GM12891 (cell line): ENCODE measurements at places on chromosomes 3 and 15.

DNA sequence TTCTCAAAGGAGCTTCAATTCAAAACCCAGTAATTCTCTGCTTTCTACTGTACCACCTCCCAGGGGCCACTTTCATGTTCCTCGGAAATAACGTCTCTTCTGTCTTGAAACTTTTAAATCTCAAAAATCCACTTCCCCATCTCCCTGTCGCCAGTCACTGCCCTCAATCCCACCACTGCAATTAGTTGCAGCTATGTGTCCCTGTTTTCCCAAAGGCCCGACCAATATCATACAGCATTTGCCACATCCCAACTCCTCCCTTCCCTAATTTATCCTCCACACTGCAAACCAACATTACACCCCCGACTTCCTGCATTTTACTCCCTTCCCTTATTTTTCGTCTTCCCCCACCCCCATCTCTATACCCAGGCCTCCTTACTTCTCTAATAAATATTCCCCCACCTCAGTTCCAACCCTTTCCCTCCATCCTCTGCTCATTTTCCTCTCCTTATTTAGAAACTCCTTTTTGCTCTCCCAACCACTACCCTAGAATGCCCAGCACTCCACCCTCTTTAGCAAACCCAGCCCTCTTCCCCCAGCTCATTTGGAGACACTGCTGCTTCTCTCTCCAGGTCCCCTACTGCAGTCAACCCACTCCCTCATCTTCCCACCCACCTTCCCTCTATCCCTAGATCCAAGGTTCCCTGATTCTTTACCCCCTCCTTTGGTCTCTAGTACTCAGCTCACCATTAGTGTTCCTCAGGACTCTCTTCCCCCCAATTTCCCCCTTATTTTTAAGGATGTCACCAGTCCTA lies 1.1 kb downstream of the NPTN start:
- no peak for DNase-seq

DNA sequence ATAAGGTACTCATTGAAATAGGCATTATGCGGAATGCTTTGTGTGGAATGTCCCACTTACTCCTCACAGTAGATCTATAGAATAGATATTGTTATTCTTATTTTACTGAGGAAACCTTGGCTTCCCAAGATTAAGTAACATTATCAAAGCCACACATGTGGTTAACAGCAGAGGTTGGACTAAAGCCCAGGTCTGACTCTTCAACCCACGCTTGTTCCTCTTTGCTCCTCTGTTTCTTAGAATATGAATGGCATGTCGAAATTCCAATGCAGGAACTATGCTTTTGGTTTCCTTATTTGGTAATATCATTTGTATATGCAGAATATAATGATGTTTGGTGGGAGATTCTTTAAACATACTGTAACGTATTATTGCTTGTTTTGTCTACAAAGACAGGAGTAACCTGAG lies 818.8 kb upstream of the LMCD1 start:
- DNase-seq = no peak

GRCh38 chr3:14847613-14848541 lies 29.1 kb downstream of the FGD5 start:
- no peak for DNase-seq

GRCh38 chr3:63032881-63033280 lies 157.7 kb upstream of the CADPS start:
- DNase-seq = no peak

DNA sequence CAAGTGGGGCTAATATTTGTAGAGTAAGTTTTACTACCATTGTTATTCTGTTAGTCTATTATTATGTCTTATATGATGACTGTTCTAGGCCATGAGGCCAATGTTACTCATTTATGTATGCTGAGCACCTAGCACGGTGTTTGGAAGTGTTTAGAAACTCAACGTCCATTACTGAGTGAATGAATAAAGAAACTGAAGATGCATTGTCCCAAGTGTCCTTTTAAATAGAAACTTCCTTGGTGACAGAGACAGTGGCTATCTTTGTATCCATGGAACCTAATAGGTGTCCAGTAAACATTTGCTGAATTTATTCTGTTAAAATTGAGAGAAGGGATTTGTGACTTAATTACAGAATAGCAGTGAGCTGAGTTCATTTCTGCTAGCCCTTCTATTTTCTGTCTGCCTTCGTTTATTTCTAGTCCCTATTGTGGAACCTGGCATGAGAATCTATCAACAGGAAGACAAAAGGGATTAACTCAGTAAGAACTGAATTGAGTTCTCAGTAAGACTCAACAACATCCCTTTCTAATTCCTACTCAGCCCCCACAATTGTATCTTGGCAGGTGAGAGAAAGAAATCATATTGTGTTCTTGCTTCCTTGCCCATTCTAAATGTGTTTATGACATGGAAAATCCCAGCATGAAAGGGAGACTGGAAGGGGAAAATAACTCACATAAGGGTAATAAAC lies 246.6 kb upstream of the LRRC3B start:
- no peak for DNase-seq

DNA sequence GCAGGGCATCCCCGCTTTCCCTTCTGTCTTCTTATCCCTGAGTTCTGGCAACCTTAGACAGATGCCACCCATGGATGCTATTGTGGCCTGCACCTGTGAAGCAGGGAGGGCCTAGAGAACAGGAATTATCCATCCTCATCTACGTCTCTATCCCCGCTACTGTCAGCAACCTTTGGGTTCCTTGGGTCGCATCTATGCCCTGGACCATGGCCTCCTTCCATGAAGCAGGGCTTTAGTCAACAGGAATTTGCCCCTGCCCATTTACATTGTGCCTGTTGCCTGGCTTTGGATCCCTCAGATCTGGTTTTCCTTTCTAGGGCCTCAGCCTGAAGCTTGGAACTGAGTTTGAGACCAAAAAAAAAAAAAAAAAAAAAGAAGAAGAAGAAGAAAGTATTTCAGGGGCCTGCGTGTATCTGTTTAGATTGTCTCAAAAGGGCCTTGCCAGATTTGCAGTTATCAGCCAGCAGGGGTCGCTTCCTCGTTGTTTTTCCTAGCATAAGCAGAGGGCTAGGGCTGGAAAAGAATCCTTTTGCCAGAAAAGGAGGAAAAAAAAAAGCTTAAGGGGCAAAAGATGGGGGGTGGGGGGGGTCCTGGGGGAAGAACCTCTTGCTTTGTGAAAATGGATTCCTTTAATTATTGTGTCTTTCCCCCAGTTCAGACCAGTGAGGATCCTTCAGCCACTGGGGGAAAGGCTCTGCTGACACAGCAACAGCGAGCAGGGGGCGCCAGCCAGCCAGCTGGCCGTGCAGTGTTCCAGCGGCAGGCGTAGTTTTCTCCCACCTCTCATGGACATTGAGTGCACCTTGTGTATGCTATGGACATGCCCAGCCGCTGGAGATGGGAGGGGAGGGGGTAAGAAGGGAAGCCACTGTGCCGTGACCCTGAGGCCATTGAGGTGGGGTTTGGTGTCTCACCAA lies 65.7 kb upstream of the ALDH1L1 start:
- no peak for DNase-seq

- DNase-seq = no peak
Measured at GRCh38 chr3:104933972-104934371, 432.7 kb upstream of the ALCAM start.

GRCh38 chr3:463252-464192 lies 267.0 kb downstream of the CHL1 start:
- DNase-seq = peak; percentile 24

DNA sequence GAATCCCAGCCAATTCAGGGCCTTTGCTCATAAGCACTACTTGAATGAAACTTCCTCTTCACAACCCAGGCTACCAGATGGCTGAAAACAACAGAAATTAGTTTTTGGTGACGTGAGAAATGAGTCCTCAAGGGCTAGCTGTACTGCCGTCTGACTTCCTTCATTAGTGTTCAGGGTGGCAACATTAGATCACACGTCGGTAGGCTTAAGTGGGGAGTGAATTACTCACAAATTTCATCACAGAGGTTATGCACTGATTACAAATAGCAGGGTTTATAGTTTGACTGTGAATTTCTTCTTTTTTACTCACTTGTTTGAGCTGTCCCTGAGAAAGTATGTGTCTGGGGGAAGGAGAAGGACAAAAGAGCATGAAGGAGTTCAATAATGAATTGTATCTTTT lies 397.2 kb downstream of the GAP43 start:
- no peak for DNase-seq

GRCh38 chr3:172244011-172244410 lies 204.2 kb downstream of the GHSR start:
- DNase-seq = no peak

- no peak for DNase-seq
Measured at GRCh38 chr15:67178569-67179210, 75.8 kb downstream of the AAGAB start.

DNA sequence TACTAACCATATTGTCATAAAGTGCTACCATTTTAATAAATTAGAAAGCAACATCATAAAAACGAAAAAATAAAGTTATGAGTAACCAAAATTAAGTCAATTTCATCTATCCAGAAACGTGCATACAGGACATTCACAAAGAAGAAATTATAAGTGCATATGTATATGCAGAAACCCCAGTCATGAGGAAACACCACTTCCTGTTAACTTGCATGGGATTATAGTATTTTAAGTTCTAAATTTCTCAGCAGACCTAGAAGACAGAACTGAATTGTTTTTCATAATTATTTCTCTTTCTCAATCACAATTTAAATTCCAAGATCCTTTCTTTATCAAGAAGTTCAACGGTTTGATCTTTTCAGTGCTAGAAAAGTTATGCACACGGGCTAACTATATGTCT lies 1.4 kb upstream of the KBTBD8 start:
- DNase-seq = no peak

- no peak for DNase-seq
Measured at GRCh38 chr15:96766366-96766765, 435.9 kb downstream of the NR2F2 start.

- no peak for DNase-seq
Measured at GRCh38 chr3:17605032-17605431, 137.4 kb downstream of the TBC1D5 start.

DNA sequence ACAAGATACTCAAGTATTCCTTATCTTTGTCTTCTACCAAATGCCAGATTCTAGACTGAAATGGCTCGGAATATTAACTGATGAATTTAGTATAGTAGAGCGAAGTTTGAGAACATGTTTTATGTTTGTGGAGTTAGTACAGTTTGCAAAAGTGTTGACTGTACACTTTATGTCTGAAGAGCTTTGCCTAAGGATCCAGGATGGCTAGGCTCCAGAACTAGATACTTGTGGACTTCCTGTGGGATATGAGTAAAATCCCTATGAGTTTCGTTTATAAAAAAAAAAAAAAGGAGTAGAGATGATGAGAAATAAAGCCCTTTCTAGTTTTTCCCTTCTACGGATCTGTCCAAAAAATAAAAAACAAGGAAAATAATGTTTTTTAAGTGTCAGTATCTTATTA lies 96.7 kb downstream of the TP63 start:
- no peak for DNase-seq

GRCh38 chr3:169666376-169667165 lies 3.1 kb upstream of the MECOM start:
- DNase-seq = no peak

DNA sequence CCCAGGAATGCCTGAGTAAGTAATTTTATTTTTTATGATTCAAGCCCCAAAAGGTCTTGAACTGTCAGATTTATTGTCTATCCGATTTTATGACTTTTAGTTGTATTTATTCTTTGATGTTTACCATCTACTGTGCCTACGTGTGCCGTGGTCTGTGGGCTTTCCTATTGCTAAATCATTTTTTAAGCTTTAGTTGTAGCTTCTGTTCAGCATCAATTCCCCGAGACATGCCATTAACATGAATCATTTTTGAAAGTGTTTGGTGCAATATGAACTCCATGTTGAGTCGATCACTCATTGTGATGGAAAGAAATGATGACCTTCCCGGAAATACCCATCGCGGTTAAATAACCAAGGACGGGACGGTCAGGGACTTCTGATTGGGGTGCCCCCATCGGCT lies 268.7 kb upstream of the THRB start:
- no peak for DNase-seq

DNA sequence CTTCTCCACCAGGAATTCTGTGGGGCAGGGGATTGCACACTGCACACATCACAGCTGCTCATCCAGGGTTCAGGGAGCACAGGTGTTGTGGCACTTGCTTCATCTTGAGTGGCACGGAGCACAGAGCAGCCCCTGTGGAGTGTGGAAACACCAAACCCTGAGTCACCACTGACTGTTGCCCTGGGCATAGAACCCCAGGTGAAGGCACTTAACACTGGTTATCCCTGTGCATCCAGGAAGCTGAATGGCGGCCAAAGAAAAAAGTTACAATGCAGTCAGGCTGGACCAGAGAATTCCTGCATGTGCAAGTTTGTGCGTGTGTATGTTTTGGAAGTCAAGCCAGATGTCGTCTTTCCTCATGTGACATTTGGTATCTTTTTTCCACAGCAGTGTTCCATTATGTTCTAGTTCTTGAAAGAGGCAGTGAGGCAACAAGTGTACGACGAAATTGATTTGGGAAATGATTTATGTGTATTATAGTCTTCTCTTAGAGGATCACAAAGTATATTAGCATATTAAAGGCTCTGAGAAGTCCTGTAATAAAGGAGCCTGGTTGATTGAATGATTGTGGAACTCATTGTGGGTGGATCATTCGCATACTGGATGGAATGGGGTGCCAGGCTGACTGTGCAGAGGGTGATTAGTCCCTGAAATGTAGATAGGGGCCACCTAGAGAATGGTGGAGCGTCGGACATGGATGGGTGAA lies 292.3 kb downstream of the TLE3 start:
- DNase-seq = no peak

DNA sequence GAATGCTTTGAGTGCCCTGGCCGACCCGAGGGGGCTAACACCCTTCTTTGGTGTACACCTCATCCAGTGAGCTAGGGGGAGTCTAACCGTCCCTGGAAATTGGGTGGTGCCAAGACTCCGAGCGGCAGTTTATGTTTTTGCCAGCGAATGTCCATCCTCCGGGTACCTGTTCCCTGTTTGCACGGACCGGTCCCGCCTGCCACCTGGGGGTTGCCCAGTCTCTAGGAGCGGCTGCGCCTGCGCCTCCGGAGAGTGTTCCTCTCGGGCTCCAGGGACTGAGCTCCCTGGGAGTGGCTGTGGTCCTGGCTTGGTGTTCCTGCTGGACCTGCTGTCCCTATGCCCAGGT lies 913 bp upstream of the WNT7A start:
- no peak for DNase-seq

GRCh38 chr15:45611305-45611704 lies 23.5 kb upstream of the SQOR start:
- no peak for DNase-seq

GRCh38 chr3:120642368-120642948 lies 39.6 kb downstream of the HGD start:
- DNase-seq = no peak

DNA sequence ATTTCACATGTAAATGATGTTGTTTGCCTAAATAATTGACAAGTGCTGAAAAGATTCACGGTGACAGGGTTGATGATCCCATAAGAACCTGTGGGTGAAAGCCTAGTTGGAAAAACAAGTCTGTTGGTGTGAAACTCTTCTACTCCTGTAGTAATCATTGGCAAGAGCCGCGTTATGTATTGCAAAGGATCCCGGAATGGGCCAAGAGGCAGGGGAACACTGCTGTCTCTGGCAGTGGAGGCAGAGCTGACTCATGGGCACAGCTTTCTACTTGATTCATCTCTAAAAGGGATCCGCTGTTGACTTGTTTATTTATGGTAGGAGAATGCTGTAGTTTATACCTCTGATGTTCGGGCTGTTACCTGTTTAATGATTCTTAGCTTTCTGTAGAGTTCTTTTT lies 63.1 kb downstream of the MAP6D1 start:
- DNase-seq = no peak

- no peak for DNase-seq
Measured at GRCh38 chr15:80416702-80417101, 12.5 kb downstream of the ARNT2 start.
